GM13977 (cell line): ENCODE measurements at places on chromosomes 4 and X.
A peak's percentile ranks its signal among the peaks of the same experiment; 100 is the strongest.

GRCh38 chr4:77930876-77931275, 68.2 kb downstream of the MRPL1 start:
- no peak for DNase-seq

- DNase-seq = no peak
Measured at GRCh38 chr4:162350331-162350730, 186.5 kb upstream of the FSTL5 start.

DNA sequence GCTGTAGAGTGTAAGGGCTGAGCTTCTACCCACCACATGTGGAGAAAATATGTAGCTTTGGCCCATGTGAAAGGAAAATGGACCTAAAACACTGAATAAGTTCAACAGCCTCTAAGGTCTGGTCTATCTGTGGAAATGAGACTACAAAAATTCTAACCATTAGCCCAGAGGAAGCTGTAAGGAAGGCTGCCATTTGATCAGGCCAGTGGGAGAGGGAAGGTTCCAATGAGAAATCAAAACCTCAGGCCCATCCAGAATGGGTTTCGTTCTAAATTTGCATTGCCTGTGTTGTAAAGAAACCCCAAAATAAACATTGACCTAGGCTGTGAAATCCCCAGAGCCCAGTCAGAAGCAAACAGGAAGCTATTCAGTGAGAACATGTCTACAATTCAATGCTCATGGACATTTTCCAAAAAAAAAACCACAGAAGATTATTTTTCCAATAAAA, 320.4 kb upstream of the SLC7A11 start:
- peak; percentile 49 for DNase-seq

GRCh38 chrX:64975491-64975890, 759 bp downstream of the ZC4H2 start:
- no peak for DNase-seq

DNA sequence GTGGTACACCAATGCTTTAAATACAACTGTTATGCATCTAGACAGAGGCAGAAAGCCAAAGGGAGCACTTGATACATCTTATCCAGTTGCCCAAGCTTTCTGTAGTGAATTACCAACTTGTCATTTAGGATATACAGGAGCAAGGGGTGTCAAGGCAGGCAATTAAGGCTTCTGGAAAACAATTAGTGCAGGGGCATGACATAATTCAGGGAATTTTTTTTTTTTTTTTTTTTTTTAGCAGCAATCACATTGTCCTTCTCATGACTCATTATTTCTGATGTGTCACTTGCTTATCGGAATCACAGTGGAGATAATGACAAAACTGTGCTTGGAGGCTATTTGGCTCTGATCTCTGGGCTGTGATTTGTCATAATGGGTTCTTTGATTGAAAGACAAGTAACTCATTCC, 259.5 kb downstream of the ARHGAP24 start:
- DNase-seq = no peak

DNA sequence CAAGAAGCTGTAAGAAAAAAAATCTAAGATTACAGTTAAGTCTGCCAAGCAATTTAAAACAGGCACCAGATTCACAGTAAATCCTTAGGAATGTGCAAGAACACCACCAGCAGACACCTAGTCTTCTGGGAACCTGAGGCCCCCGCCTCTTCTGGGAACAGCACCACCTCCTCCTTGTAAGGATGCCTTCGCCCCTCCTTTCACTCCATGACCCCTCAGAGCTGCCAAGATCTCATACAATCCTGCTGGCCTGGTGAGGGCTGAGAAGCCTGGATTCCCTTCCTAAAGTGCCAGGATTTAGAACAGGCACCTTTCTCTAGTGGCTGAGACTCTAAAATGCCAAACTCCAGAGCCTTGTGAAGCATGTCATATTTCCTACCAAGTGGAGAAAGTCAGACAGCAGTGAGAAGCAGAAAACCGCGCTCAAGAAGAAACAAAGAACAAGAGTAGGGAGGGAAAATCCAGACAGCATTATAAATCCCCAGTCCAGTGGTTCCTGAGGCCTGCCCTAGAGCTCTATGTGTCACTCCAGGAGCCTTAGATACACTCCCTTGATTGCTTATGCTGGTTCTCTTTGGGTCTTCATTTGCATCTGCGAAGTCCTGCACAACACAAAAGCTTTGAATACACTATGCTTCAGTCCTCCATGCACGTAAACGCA, 166.4 kb downstream of the TSPAN5 start:
- DNase-seq = no peak

DNA sequence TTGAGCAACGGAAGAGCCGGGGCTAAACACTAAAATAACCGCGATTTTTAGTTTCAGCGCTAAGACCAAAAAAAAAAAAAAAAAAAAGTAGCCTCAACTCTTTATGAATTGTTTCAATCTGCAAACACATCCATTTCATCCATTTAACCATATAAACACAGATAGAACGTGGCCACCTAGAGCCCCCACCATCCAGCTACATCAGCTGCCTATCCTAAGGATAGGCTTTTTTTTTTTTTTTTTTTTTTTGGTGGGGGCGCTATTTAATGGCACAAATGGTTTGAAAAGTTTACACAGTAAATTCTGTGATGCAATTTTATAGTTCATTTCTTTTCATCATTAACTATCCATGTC, 492 bp upstream of the HDAC8 start:
- DNase-seq = no peak

- no peak for DNase-seq
Measured at GRCh38 chrX:66602381-66602938, 36.4 kb downstream of the EDA2R start.

- DNase-seq = peak; percentile 36
Measured at GRCh38 chr4:183797445-183798300, 107.4 kb upstream of the STOX2 start.

GRCh38 chr4:98572697-98573096, 85.7 kb downstream of the TSPAN5 start:
- no peak for DNase-seq

DNA sequence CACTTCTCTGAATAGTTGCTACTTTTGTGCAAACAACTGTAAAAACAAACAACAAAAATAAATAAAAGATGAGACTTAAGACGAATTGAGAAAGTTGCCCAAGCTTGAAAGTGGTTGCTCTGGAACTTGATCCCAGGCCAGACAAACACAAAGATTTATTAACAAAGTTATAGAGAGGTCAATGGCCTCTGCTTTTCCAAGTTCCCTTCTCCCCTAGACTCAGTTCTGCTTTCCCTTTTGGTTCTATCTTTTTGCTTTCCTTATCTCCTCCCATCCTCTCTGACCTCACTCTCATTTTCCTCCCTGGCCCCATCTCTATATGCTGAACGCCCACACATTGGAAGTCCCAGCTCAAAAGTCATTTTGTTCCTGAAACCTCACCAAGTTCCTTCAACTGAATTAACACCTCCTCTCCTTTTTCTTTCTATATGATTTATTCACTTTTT, 82.7 kb downstream of the MXRA5 start:
- no peak for DNase-seq

GRCh38 chrX:2385224-2385623, 115.6 kb downstream of the DHRSX start:
- no peak for DNase-seq

- DNase-seq = no peak
Measured at GRCh38 chr4:172141025-172141424, 327.8 kb downstream of the GALNTL6 start.

- DNase-seq = no peak
Measured at GRCh38 chrX:1576201-1576992, 15.0 kb upstream of the AKAP17A start.

DNA sequence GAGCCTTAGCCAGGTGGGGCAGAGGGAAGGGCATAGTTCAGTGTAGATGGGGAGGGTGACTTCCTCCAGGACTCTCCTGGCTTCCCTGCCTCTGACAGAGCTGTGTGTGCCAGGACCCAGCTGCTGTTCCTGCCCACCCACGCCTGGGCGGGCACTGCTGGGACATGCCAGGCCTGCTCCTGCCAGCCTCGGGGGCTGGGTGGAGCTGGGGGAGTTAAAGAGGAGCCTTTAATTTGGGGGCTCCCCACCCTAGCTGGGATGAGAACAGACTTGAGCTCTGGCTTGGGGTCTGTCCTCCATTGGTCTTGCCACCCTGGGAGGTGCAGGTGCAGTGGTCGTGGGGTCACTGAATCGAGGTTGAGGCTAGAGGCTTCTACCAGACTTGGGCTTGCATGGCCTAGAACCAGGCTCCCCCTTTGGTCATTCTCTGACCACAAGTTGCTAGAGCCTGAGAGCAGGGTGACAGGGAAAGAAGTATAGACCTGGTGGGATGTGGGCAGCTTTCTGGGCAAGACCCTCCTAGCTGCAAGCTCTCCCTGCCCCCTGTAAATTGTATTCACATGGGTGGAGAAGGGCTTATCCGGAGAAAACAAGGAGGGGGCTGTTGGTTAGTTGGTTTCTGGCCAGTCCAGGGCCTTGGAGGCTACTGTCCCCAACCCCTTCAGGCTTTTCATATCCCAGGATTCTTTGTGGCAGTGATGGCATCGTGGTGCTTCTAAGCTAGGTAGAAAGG, 5.7 kb downstream of the EFNB1 start:
- no peak for DNase-seq

DNA sequence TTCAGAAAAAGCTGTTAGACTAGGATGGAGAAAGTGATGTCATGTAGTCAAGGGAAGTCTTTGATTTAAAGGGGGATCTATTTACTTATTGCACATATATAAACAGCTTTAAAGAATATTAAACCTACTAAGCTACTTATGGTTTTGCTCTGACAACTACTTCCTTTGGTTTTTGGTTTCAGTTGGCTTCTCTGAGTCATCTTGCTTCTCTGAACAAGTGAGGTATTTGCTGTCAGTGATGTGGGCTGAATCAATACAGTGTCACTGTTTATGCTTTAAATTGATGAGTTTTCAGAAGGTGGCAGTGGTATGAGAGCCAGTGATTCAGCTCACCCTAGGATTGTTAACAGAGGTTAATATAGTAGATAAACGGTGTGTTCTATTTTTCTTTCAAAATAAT, 75.1 kb downstream of the CEP44 start:
- peak; percentile 51 for DNase-seq

- peak; percentile 8 for DNase-seq
Measured at GRCh38 chr4:36187723-36188333, 56.5 kb downstream of the ARAP2 start.
